ENCODE measurements at places on chromosomes 2 and 18.

DNA sequence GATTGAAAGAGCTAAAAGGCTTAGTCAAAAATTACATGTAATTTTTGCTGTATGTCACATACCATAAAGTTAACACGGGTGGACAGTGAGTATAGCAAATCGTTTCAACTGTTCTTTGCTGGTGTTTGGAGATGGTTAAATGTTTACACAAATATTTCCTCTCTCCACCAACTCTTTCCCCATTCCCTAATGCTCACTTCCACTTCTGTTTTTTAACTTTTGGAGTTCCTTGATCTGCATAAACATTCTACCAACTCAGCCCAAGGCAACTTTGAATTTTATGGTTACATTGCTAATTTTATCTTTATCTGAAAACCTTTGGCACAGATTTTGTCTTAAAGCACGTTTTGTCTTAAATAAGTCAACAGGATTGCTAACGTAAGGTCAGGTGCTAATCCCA lies 1.9 kb upstream of the SPOPL start:
- DNase-seq = no peak

GRCh38 chr18:28905509-28905908 lies 728.6 kb upstream of the CDH2 start:
- no peak for DNase-seq

- no peak for DNase-seq
Observed at GRCh38 chr18:38413193-38413592, 847.6 kb upstream of the CELF4 start.

DNA sequence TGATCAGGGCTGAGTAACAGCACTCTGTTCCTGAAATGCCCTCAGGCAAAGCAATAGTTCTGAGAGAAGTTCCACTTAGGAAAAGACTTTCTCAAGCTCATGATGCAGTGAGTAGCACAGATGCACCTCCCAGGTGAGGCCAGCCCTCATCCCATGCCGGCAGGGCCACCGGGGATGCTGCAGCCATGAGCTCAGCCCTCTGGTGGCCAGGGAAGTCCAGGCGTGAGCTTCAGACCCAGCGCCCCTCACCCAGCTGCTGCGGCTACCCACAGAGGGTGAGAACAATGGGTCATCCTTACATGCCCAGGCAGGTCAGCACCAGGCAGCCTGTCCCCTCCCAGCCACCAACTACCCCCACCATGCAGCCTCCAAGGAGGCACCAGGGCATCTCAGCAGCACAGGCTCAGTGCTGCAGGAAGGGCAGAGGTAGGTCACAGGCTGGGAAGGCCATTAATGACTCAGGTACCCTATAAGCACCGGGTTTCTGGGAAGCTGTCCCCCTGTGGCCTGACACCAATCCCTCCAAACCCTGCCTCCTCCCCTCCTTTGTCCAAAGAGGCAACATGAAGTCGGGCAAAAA lies 50.6 kb downstream of the TTC32 start:
- DNase-seq = no peak

DNA sequence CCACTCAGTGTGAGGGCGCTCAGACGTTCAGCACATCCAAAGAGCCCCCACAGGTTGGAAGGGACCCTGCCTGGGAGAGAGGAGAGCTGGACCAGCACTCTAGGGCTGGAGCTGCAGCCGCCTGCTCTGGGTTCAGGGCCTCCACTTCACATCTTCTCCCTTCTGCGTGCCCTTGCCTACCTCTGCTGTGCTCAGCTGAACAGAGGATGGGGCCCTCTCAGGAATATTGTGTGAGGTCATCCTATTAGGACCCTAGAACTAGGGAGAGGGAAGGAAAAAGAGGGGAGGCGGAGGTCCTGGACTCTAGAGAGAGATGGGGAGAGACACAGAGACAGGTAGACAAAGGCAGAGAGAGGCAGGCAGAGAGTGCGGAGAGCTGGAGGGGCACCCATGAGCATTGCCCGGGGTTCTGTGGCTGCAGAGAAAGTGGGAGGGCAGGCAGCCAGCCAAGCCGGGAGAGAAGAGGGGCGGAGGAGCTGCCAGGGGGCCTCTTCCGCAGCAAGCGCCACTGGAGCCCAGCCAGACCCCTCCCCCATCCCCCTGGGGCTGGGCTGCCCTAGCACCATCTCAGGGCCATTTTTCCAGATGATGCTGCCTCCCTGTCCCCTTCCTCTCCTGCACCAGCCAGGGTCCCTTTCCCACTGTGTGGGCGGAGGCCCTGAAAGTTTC lies 8.3 kb upstream of the TNS1 start:
- no peak for DNase-seq
